ENCODE measurements at places on chromosomes 1 and 21.
A peak's percentile ranks its signal among the peaks of the same experiment; 100 is the strongest.

GRCh38 chr1:238319957-238320356 lies 429.2 kb upstream of the ZP4 start:
- DNase-seq: no peak
- no peaks in the 10 kb centered on the region for H3K27me3 ChIP-seq
- no peak overlapping the region for H3K27ac ChIP-seq
- no peak overlapping the region for H3K4me3 ChIP-seq

- peaks cover 16% of the 10 kb centered on the region for H3K36me3 ChIP-seq
- peak overlapping the region; percentile 99 for H3K27ac ChIP-seq
- DNase-seq: peak; percentile 98
- peak overlapping the region; percentile 31 for H3K4me3 ChIP-seq
- peaks cover 22% of the 10 kb centered on the region for H3K4me1 ChIP-seq
- H3K27me3 ChIP-seq: no peaks in the 10 kb centered on the region
Measured at GRCh38 chr1:150162862-150163706, 13.4 kb downstream of the PLEKHO1 start.

GRCh38 chr1:185562461-185563359 lies 171.5 kb upstream of the HMCN1 start:
- peak; percentile 19 for DNase-seq
- H3K36me3 ChIP-seq: no peaks in the 10 kb centered on the region
- H3K4me3 ChIP-seq: no peak overlapping the region
- no peaks in the 10 kb centered on the region for H3K27me3 ChIP-seq
- H3K27ac ChIP-seq: no peak overlapping the region

DNA sequence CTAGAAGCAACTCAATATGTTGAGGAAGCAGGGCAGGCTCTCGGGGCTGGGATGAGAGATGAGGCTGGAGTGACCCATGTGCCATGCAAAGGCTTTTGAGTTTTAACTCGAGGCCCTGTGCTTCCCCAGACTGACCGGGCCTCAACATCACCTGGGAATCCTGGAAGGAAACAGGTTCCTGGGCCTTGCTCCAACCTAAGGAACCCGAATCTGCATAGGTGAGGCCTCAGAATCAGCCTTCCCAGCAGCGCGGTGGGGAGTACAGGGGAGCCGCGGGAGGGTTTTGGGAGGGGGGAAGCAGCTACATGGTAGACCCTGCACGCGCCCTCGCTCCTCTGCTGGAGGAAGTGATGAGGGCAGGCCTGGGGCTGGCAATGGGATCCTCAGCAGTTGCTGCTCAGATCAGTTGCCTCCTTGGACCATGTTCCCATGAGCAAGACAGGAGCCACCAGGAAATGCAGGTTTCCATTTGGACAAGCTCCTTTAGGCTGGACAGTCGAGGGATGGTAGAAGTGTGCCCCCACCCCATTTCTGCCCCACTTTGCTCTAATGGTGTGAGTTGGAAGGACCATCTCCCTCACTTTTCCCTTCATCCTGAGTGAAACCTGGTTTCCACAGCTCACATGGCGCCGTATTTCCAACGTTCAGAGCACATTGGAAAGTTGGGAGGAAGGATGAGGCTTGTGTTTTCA lies 4.5 kb upstream of the KIAA1614 start:
- H3K4me1 ChIP-seq: peaks cover 5% of the 10 kb centered on the region
- H3K27ac ChIP-seq: no peak overlapping the region
- peaks cover 6% of the 10 kb centered on the region for H3K27me3 ChIP-seq
- no peak for DNase-seq

- DNase-seq: peak; percentile 56
- peaks cover 10% of the 10 kb centered on the region for H3K4me1 ChIP-seq
- peak overlapping the region; percentile 81 for H3K27ac ChIP-seq
- no peaks in the 10 kb centered on the region for H3K36me3 ChIP-seq
- peak overlapping the region; percentile 86 for H3K4me3 ChIP-seq
- H3K27me3 ChIP-seq: no peaks in the 10 kb centered on the region
Measured at GRCh38 chr1:184753608-184754475, 816 bp downstream of the EDEM3 start.

DNA sequence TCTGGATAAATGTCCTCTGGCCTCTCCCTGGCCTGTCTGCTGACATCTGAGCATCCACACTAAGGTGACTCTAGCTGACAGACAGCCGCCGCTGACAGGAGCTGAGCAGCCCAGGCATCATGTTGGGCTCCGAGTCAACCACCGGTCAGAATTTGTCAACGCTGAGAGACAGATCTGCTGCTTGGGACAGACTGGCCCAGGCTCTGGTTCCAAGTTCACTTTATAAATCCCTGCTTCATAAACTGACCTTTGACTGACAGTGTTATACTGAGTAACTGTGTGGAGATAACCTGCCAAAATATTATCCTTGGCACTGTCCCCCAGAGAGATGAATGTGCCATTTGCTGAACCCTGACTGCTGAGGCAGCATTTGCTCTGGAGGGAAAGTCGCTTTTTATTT lies 616.7 kb downstream of the NPHP4 start:
- H3K27ac ChIP-seq: no peak overlapping the region
- no peaks in the 10 kb centered on the region for H3K36me3 ChIP-seq
- no peak overlapping the region for H3K4me3 ChIP-seq
- H3K27me3 ChIP-seq: no peaks in the 10 kb centered on the region
- no peaks in the 10 kb centered on the region for H3K4me1 ChIP-seq

DNA sequence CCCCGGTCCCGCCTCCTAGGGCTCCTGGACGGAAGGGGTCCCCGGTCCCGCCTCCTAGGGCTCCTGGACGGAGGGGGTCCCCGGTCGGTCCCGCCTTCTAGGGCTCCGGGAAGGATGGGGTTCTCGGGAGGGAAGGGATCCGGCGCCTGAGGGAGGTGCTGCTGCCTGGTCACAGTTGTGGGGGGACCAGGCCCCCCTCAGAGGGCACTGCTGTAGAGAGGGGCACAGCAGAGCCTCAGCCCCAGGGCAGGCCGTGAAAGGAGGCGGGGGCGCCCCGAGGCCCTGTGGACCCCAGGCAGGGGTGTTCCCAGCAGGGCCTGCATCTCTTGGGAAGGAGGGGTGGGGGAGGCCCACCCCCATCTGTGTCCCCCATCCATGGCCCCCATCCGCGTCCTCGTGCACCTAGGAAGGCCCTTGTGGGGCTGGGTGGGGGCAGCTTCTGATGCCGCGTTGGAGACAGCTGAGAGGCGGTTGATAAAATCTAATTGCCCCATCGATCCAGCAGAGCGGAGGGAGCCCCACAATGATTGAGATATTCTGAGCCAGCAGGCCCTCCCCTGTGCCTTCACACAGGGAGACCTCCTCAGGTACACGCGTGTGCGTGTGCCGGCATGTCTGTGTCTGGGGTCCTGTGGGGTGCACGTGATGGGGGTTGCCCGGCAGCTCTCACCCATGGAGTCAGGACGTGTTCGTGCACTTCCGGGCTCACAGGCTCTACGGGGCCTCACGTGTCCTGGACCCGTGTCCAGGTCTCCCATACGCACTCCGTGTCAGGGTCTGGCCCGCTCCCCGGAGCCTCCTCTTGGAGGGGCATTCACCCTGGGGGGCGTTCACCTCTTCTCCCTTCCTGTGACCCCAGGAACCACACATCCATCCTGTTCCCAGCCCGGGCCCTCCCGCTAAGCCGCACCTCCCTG lies 12.9 kb downstream of the SAMD11 start:
- peaks cover 87% of the 10 kb centered on the region for H3K4me1 ChIP-seq
- no peaks in the 10 kb centered on the region for H3K36me3 ChIP-seq

DNA sequence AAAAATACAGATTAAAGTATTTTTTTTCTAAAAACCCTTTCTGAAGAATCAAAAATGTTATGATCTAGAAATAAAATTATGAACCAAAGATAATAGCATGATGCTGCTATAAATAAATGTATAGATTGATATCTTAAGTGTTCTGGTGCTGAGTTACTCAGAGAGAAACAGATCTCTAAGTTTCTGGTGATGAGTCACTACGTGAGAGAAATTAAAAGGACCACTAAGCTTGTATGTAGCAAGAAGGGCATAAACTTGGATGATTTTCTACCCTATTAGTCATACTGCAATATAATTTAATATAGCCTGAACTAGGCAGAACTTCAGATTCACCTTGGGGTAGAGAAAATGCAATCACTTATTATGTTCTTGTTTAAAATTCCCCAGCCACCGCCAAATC lies 514.8 kb downstream of the AMY1C start:
- H3K36me3 ChIP-seq: no peaks in the 10 kb centered on the region
- DNase-seq: no peak
- H3K4me3 ChIP-seq: no peak overlapping the region
- H3K27me3 ChIP-seq: no peaks in the 10 kb centered on the region

DNA sequence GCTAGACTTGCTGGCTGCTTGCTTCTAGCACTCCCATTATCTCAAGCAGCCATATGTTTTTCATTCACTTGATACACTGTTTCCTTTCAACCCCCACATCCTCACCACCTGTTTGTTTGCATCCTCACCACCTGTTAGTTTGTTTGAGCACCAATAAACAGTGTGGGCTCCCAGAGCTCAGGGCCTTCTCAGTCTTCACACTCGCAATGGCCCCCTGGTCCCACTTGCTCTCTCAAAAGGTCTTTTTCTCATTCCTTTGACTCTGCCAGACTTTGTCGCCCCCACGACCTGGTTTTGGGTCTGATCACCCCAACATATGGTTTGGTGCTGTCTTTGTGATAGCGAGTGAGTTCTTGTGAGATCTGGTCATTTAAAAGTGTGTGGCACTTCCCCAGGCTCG lies 6.2 kb upstream of the PADI4 start:
- H3K27ac ChIP-seq: no peak overlapping the region
- H3K27me3 ChIP-seq: no peaks in the 10 kb centered on the region
- no peak overlapping the region for H3K4me3 ChIP-seq

DNA sequence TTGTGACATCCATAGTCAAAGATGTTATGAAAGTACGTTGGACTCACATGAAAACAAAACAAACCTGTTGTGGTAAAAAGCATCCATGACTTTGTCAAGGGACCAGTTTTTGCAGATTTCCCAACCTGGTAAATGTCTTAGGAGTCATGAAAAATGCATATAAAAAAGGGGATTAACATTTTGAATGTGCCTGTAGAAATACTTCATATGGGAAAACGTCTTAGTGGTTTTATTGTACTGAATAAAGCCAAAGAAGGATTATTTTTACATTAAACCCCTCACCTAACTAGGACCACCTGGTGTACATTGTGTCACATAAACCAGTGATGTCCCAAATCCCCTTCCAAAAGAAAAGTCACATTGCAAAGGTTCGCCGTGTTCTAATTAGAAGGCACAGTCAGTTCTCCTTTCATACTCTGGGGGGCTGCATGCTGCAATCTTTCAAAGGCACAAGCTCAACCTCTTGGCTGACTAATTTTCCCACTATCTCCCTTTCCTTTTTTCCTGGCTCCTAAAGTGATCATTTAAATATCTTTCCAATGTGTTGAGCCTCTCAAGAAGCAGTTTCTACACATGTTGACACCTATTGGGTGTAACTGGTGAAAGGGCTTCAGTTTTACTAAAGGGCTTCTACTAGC lies 119.8 kb upstream of the SPAG17 start:
- H3K36me3 ChIP-seq: no peaks in the 10 kb centered on the region
- H3K27ac ChIP-seq: no peak overlapping the region
- no peak overlapping the region for H3K4me3 ChIP-seq
- no peaks in the 10 kb centered on the region for H3K4me1 ChIP-seq
- no peaks in the 10 kb centered on the region for H3K27me3 ChIP-seq

- H3K36me3 ChIP-seq: no peaks in the 10 kb centered on the region
- peaks cover 36% of the 10 kb centered on the region for H3K4me1 ChIP-seq
- no peak overlapping the region for H3K27ac ChIP-seq
- H3K4me3 ChIP-seq: no peak overlapping the region
Measured at GRCh38 chr1:209651138-209651587, 1.1 kb downstream of the LAMB3 start.

- H3K4me3 ChIP-seq: no peak overlapping the region
- peak; percentile 74 for DNase-seq
- H3K27ac ChIP-seq: peak overlapping the region; percentile 54
- H3K27me3 ChIP-seq: no peaks in the 10 kb centered on the region
- H3K4me1 ChIP-seq: peaks cover 59% of the 10 kb centered on the region
- H3K36me3 ChIP-seq: peaks cover 61% of the 10 kb centered on the region
Measured at GRCh38 chr1:46687093-46687659, 15.5 kb downstream of the TEX38 start.

DNA sequence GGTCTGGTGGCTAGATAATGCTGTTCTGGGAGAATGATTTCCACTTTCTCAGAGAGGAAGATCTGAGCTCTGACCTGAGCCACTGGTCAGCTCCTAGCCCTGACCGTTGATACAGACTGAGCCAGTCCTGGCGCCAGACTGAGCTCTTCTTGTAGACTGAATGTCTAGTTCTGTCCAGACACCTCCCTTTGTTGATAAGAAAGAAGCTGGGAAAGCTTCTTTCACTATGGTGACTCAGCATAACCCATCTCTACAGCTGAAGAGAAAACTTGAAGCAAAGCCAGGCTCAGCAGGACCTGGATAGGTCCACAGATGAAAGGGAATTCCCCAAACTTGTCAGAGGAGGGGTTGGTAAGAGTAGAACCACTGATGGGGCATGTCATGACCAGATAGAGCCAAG lies 9.9 kb upstream of the TRABD2B start:
- DNase-seq: no peak
- peaks cover 12% of the 10 kb centered on the region for H3K27me3 ChIP-seq

- no peaks in the 10 kb centered on the region for H3K27me3 ChIP-seq
- H3K27ac ChIP-seq: no peak overlapping the region
- H3K4me1 ChIP-seq: no peaks in the 10 kb centered on the region
Measured at GRCh38 chr1:160429702-160430535, 29.6 kb downstream of the VANGL2 start.

Measured in A673 (cell line).